ENCODE measurements at places on chromosomes 16 and 17. TPM values are rescaled to one million over a fixed set of nuclear protein-coding genes. Genes with fewer than 3 reads are reported as not detected.

KRT15 gene
- total RNA-seq: not detected

GCGR gene
- not detected for total RNA-seq

SOX8 gene
- total RNA-seq: 0.97 TPM

B4GALNT2 gene
- not detected for total RNA-seq

PLD2 gene
- total RNA-seq: 15.3 TPM

MPV17L gene
- 8.3 TPM for total RNA-seq

PIK3R6 gene
- total RNA-seq: 0.36 TPM

DPEP2 gene
- 1.2 TPM for total RNA-seq

KRT40 gene
- not detected for total RNA-seq

ST6GALNAC1 gene
- 3.2 TPM for total RNA-seq

HLF gene
- total RNA-seq: 56.6 TPM

SLC6A2 gene
- not detected for total RNA-seq

CIITA gene
- 8.0 TPM for total RNA-seq

RMI2 gene
- total RNA-seq: 0.40 TPM

DHRS7B gene
- 27.1 TPM for total RNA-seq

DNAH3 gene
- 0.50 TPM for total RNA-seq

C1QTNF8 gene
- total RNA-seq: 0.23 TPM

ZNF469 gene
- total RNA-seq: 1.9 TPM

NPIPA7 gene
- 3.2 TPM for total RNA-seq

CACNG5 gene
- total RNA-seq: not detected

MEOX1 gene
- 16.8 TPM for total RNA-seq

SLC2A4 gene
- total RNA-seq: 102 TPM

VTN gene
- 4.2 TPM for total RNA-seq

CARD14 gene
- total RNA-seq: not detected

SLC16A6 gene
- total RNA-seq: 0.21 TPM

PDK2 gene
- 178 TPM for total RNA-seq

CACNG1 gene
- total RNA-seq: not detected

ABCA8 gene
- 49.7 TPM for total RNA-seq

All from right cardiac atrium (tissue), 5 donors.